ENCODE measurements at places on chromosomes 7 and 10. TPM values are rescaled to one million over a fixed set of nuclear protein-coding genes. Genes with fewer than 3 reads are reported as not detected.

- peak; percentile 37 for DNase-seq
Measured at GRCh38 chr10:88411772-88412349, 171.3 kb downstream of the RNLS start.

GRCh38 chr10:102729029-102730026 is 14.4 kb upstream of the WBP1L start:
- DNase-seq: peak; percentile 73

- DNase-seq: peak; percentile 69
Measured at GRCh38 chr7:28588602-28589001, 176.3 kb downstream of the CREB5 start.

The COL17A1 gene
- 0.26 TPM for total RNA-seq

GRCh38 chr7:10720042-10720441 is 253.6 kb upstream of the PHF14 start:
- DNase-seq: no peak

GRCh38 chr10:110802090-110802489 is 69.6 kb upstream of the PDCD4 start:
- DNase-seq: peak; percentile 29

The NKX6-2 gene
- not detected for total RNA-seq

DNA sequence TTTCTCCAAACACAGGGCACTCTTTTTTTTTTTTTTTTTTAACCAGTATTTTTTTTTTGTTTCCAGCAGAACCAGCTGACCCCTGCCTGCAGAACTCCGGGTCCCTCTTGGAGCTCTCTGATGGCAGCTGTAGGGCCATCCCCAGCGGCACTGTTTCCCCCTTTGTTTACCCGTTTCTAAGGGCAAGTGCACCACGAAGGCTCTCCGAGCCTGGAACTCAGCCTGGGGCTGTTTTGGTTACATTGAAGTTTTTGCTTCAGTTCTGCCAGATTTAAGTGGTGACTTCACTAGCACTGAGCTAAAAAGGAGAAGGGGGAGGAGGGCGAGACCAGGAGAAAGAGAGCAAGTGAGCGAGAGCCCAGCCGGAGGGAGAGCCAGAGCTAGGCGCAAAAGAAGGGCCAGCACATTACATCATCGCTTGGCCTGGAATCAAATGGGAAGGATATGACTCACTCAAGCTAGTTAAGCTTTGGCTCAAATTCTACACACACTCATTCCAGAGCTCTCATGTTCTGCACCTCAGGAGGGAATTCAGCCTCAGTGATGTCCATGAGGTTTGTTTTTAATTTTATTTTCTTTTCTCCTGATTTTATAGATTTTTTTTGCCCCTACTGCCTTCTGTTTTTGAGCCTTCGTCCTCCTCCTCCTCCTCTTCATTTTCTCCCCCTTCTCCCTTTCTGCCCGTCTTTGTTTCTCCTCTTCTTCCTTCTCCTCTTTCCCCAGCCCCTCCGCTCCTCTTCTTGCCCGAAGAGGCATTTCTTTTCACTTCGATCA is 272.3 kb downstream of the TRIL start:
- DNase-seq: peak; percentile 99

- peak; percentile 64 for DNase-seq
Measured at GRCh38 chr10:88901206-88901983, 21.4 kb downstream of the STAMBPL1 start.

DNA sequence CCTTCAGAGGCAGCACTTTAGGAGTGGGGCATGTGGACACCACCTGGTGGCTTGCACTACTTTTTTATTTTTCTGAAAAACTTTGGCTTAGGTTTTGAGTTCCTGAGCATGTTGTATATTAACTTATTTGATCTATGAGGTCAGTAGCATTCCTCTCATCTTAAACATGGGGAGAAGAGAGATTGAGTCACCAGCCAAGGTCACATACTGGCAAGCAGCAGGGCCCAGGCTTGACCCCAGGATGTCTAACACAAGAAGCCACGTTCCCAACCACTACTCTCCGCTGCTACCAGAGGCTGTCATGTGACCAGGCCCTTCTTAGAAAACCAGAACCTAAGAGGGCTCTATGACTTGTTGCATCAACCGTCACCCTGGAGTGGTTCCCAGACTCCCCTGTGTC is 210.3 kb upstream of the GPR26 start:
- DNase-seq: peak; percentile 1

The RAPGEF5 gene
- total RNA-seq: 0.06 TPM

The GDF2 gene
- not detected for total RNA-seq

The TEX36 gene
- total RNA-seq: not detected

- no peak for DNase-seq
Measured at GRCh38 chr7:110940756-110941155, 150.2 kb upstream of the LRRN3 start.

The CHRM2 gene
- total RNA-seq: 0.06 TPM

The ELFN1 gene
- not detected for total RNA-seq

DNA sequence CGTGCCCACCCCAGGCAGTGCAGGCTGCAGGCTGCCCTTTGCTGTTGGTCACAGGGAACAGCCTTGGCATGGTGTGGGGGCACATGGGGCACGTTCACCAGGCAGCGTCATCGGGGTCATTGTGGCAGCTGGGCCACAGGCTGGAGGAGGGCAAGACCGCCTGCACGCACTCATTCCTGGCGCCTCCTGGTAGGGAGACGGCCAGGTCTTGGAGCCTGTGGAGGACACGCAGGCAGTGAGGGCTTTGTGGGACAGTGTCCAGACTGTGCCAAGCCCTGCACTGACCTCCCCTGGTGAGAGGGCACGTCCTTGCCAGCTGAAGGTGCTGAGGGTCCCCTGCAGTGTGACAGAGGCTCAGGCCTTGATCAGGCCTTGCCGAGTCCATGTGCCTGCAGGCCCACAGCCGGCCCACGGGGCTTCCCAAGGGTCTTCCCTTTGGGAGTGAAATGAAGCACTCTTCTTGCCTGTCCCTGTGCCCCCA is 76.4 kb downstream of the NKX6-2 start:
- DNase-seq: no peak

The ITIH5 gene
- not detected for total RNA-seq

The HPSE2 gene
- total RNA-seq: not detected

DNA sequence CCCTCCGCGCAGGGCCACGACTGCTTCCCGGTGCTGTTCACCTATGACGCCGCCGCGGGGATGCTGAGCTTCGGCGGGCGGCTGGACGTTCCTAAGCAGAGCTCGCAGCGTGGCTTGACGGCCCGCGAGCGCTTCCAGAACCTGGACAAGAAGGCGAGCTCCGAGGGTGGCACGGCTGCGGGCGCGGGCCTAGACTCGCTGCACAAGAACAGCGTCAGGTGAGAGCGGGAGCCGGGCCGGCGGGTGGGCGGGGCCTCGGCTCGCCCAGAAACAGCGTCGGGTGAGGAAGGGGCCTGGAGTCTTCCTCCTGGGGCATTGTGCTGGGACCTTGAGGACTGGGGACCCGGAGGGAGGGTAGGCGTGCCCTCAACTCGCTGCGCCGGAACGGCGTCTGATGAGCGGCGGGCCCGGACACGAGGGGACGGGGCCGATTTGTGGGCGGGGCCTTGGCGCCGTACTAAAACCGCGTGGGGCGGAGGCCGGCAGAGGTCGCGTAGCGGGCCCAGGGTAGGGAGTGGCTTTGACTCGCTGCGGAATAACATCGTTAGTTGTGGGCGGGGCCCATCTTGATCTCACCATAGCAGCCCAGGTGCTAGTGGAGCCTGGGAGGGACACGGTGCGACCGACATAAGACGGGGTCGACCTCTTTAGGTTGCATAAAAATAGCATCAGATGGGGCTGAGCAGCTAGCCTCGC is 15.6 kb downstream of the PDAP1 start:
- DNase-seq: no peak

- DNase-seq: no peak
Measured at GRCh38 chr7:124785994-124786393, 20.4 kb upstream of the GPR37 start.

DNA sequence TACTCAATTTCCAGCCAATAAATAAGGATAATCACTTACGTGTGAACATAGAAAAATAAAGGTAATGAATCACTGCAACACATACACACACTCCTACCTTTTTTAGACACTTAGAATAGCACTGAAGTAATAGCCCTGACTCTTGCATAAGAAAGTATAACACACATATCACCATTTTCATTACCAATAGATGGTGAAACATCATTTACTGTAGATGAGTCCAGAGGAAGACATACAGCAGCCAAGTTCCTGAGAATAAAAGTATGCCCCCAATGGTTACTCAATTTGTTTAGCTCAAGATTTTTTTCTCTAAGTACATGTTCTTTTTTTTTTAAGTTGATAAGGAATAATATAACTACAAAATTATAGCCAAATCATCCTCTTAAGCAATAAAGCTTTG is 316.3 kb downstream of the PARD3 start:
- DNase-seq: no peak

GRCh38 chr10:18343573-18343972 is 203.3 kb downstream of the CACNB2 start:
- DNase-seq: no peak

- DNase-seq: peak; percentile 77
Measured at GRCh38 chr10:33155720-33156638, 178.5 kb downstream of the NRP1 start.

The C7orf33 gene
- not detected for total RNA-seq

- DNase-seq: no peak
Measured at GRCh38 chr7:1041551-1042491, 2.5 kb upstream of the GPR146 start.

GRCh38 chr10:42781893-42782445 is 626 bp upstream of the BMS1 start:
- peak; percentile 12 for DNase-seq

DNA sequence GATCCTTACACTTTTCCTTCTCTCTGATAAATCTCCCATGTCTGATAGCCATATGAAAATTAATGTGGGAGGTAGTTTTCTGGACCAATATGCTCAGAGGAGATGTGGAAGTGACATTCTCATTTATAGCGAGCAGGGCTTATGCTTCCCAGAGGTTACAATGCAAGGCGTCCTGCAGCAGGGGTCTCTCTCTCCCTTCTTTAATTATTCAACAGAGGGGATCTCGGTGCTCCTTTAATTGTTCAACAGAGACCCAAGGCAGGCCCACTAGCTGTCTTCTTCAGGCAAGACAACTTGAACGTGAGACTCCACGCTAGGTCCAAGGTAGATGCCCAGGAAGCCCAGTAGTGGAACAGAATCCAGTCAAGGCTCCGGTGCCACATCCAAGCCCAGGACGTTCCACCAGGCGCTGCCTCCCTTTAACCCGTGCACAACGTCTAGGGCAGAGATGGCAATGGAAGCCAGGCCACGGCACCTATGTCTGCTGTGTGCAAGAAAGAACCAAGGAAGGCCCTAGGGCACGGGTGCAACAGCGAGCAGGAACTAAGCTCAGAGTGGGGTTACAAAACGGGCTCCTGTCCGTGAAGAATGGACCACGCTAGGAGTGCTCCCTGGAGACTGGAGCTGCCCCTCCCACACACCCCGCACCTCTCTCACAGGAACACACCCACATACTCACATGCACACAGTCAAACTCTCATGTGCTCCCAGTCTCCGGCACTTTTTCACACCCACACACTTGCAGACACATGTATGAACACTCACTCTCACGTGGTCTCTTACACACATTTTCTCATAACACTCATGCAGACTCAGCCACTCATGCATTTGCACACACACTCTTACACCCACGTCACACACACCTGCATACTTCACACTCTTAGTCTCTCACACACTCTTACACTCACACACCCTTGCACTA is 230.4 kb downstream of the TNS3 start:
- no peak for DNase-seq

- DNase-seq: no peak
Measured at GRCh38 chr10:87942884-87943527, 79.6 kb downstream of the PTEN start.
